Hematopoietic multipotent progenitor cell treated with erythropoietin and hydrocortisone succinate and interleukin-3 and kit ligand, for 4 days (in vitro differentiated cells): ENCODE measurements at places on chromosomes 7 and 10.
A peak's percentile ranks its signal among the peaks of the same experiment; 100 is the strongest.

DNA sequence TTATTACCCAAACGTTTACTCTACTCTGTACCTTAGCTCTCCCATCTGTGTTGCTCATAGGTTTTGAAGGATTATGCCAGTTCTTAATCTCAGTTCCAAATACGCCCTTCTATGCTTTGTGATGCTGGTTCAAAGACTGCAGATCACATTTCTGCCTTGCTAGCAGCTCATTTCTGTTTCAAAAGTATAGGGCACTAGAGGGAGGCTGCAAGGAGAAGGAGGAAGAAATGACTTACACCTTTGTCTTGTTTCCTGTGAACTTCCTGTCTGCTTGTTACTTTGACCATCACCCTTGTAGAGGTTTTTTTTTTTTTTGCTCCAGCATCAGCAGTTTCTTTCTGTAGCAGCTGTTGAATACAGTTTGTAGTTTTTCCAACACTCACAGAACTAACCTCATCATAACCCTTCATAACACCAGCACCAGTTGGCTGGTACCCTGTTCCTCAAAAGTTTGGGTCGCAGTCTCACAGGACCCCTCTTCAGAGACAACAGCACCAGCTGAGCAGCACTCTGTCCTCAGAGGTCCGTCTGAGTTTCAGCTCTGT lies 16.5 kb downstream of the SLK start:
- peak; percentile 63 for DNase-seq

DNA sequence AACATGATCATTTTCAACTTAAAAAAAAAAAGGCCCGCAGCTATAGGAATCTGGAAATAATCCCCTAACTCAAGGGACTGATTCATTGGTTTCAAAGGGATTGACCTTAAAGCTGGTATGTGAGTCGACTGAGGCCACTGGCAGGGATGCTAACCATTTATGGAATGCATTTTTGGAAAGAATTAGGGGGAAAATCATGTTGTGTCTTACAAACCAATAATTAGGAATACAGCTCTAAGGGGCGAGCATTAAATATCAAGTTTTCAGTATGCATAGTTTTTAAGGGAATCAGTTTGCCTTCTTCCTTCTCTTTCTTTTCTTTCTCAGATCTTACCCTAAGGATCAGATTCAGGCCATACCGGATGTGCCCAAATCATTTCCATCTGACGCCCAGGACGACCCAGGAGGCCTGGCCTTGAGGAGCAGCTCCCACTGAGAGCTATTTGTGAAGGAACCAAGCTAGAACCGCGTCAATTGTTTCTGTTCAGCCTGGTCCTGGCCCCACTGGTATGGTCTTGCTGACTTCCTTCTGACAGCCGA lies 48.7 kb downstream of the BPGM start:
- DNase-seq: no peak

DNA sequence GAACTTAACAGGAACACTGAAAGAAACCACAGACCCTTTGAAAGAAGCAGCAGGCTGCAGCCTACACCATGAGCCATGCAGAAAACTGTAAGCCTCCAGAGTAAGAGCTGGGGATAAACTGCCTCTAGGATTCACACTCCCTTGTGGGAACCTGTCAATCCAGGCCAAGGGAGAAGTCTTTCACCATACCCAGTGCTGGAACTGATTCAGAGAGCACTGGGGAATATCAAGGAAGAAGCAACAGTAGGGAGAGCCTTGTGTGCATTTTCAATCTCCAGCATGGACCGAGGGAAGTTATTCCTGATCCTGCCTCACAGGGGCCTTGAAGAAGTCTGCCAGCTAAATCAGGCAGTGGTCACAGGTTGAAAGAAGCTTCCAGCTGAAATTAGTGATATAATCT lies 282.2 kb downstream of the AGMO start:
- DNase-seq: no peak

DNA sequence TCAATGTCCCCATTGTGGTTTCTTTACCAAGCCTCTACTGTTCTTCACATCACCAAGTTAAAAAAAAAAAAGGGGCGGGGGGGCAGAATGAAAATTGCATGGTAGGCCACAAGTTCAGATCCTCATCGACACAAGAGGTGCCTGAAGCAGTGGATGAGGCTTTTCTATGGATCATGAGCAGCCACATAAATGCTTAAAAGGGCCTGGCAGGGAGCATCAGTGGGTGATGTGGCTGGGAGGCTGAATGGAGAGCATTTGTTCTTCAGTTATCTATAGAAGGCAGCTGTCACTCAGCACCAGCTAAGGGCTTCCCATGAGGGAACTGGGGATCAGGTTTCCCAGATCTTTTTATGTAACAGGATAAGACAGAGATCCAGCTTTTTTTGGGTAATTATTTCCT lies 117.9 kb downstream of the CFTR start:
- DNase-seq: no peak

DNA sequence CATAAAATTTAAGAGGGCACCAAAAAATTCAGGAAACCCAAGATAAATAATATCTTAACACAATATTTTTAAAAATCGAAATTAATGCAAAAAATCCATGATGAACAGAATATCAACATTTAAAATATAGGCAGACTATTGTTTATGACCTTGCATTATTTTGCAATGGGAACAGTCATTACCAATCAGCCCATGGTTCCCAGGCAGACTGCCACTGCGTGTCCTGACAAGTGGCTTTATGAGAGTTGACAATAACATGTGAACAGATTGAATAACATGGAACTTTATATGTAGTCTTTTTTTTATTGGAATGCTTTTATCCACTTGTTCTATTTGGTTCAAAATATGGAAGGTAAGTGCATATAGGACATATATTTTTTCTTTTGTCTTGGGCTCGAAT lies 3.1 kb upstream of the AVPI1 start:
- DNase-seq: no peak

DNA sequence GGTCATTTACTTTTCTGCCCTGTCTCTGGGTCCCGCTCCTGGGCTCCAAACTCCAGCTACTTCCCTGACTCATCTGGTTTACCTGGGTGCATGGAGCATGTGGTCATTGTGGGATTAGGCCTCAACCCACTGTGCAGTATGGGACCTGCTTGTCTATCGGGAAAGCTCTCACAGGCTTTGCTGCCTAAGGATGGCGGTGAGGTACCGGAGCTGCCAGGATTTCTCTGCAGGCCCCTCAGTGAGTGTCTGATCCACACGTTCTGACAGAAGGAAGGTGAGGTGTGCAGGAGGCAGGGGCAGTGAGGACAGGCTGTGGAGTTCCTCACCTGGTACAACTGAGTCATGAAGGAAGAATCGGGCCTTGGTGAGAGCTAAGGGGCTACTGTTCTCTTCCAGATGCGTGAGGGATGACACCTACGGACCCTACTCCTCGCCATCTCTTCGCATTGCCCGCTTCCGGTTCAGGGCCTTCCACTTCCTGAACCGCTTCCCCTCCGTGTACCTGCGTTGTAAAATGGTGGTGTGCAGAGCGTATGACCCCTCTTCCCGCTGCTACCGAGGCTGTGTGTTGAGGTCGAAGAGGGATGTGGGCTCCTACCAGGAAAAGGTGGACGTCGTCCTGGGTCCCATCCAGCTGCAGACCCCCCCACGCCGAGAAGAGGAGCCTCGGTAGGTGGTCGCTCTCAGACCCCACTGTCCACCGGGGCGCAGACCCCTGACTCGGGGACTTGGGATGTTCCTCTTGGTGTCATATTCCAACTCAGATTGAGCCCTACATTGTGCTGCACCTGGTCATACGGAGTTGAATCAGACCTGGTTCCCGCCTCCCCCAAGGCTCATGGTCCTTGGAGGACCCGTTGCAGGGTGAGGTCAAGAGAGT lies 56.7 kb downstream of the C10orf120 start:
- no peak for DNase-seq

DNA sequence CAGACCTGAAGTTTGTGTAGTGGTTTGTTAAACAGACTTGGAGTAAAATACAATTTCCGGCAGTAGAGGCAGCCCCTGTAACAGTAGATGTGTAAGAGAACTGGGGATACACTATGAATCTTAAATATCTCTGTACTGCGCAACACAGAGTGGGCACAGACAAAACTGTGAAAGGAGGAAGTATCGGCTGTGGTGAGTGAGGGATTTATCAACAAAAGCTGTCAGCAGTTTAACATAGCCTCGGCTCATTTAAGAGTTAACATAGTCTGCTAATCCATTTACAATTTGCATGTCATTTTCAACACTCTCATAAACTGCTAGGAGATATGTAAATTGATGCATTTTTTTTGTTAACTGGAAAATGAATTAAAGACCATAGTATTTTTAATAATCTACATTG lies 225.2 kb downstream of the ZWINT start:
- DNase-seq: peak; percentile 4

GRCh38 chr10:71264345-71265200 lies 52.2 kb downstream of the UNC5B start:
- no peak for DNase-seq

- DNase-seq: no peak
These were observed 58.5 kb upstream of the EXOC6 start for GRCh38 chr10:92789786-92790185.

GRCh38 chr7:47404010-47404409 lies 177.9 kb downstream of the TNS3 start:
- peak; percentile 17 for DNase-seq
